ENCODE measurements at places on chromosomes 1 and 21.

DNA sequence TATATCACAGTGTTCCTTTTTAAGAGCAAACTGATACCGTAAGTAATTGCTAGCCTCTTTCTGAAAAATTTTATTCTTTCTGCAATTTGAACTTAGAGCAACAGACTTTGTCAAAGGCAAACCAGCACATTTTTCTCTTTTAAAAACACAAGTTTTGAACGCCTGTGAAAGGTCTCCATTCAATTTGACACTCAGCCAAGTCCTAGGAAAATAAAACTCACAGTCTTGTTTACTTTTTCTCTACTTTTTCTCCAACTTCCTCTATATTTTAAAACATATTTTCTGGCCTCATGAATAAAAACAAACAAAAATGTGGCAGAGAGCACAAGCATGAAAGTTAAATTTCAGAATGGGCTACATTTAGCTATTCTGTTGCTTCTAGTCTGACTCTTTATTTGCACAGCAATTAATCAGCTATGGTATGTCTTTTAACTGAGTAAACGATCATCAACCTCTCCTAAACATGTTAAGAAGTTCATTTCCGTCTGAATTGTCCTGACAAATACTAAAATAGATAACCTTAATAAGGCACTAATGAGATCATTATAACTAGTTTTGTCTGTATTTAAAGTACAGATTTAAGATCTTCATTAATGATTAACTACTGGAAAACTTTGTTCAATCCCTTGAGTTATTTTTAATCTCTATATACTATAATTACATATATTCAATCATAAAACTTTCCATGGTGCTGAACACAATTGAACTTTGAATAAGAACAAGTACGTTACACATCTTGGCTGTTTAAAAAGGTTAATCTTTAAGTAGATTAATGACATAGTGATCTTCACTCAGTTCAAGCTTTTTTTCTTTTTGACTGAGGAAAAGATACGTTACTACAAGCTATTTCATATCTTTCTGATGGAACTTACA, 550.6 kb downstream of the PTBP2 start:
- no peak overlapping the region for H3K4me3 ChIP-seq
- peak; percentile 55 for DNase-seq
- H3K36me3 ChIP-seq = no peaks in the 10 kb centered on the region
- H3K4me1 ChIP-seq = no peaks in the 10 kb centered on the region
- no peak overlapping the region for H3K27ac ChIP-seq
- H3K27me3 ChIP-seq = no peaks in the 10 kb centered on the region

DNA sequence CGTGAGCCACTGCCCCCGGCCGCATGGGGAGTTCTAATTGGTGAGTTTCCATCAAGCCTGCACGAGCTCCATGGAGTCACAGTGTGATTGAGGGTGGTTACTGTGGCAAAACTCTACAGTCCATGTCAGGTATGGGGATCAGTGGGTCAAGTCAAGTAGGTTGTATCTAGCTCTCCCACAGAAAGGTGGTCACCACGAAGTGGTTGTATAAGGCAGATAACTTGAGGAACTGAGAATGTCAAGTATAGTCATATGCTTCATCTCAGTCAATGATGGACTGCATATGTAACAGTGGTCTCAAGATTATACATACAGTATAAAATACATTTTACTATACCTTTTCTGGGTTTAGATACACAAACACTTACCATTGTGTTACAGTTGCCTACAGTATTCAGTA, 348.6 kb upstream of the ZP4 start:
- H3K4me1 ChIP-seq = no peaks in the 10 kb centered on the region
- DNase-seq = no peak

GRCh38 chr1:225877580-225877979, 4.6 kb downstream of the TMEM63A start:
- H3K4me1 ChIP-seq = peaks cover 57% of the 10 kb centered on the region
- H3K4me3 ChIP-seq = no peak overlapping the region
- peak; percentile 74 for DNase-seq
- H3K27me3 ChIP-seq = no peaks in the 10 kb centered on the region
- peak overlapping the region; percentile 50 for H3K27ac ChIP-seq
- peaks cover 31% of the 10 kb centered on the region for H3K36me3 ChIP-seq

GRCh38 chr1:178619042-178619927, 105.8 kb upstream of the RALGPS2 start:
- no peaks in the 10 kb centered on the region for H3K4me1 ChIP-seq
- H3K27me3 ChIP-seq = no peaks in the 10 kb centered on the region
- DNase-seq = no peak

GRCh38 chr1:93715529-93716126, 34.0 kb upstream of the BCAR3 start:
- H3K4me3 ChIP-seq = no peak overlapping the region
- no peak overlapping the region for H3K27ac ChIP-seq
- no peaks in the 10 kb centered on the region for H3K36me3 ChIP-seq
- H3K27me3 ChIP-seq = no peaks in the 10 kb centered on the region
- peaks cover 12% of the 10 kb centered on the region for H3K4me1 ChIP-seq

GRCh38 chr1:212207118-212207517, 78.1 kb upstream of the PPP2R5A start:
- H3K27ac ChIP-seq = no peak overlapping the region
- DNase-seq = no peak
- no peaks in the 10 kb centered on the region for H3K36me3 ChIP-seq
- H3K4me3 ChIP-seq = no peak overlapping the region
- H3K4me1 ChIP-seq = peaks cover 2% of the 10 kb centered on the region
- H3K27me3 ChIP-seq = no peaks in the 10 kb centered on the region

Data from muscle of leg (tissue), 16 donors.